Activated CD8-positive, alpha-beta memory T cell treated with anti-CD3 and anti-CD28 coated beads for 24 hours (primary cell): ENCODE measurements at places on chromosomes 13 and 19.

- DNase-seq, result no peak
These were observed 24.7 kb downstream of the URI1 start for GRCh38 chr19:29966588-29967249.

DNA sequence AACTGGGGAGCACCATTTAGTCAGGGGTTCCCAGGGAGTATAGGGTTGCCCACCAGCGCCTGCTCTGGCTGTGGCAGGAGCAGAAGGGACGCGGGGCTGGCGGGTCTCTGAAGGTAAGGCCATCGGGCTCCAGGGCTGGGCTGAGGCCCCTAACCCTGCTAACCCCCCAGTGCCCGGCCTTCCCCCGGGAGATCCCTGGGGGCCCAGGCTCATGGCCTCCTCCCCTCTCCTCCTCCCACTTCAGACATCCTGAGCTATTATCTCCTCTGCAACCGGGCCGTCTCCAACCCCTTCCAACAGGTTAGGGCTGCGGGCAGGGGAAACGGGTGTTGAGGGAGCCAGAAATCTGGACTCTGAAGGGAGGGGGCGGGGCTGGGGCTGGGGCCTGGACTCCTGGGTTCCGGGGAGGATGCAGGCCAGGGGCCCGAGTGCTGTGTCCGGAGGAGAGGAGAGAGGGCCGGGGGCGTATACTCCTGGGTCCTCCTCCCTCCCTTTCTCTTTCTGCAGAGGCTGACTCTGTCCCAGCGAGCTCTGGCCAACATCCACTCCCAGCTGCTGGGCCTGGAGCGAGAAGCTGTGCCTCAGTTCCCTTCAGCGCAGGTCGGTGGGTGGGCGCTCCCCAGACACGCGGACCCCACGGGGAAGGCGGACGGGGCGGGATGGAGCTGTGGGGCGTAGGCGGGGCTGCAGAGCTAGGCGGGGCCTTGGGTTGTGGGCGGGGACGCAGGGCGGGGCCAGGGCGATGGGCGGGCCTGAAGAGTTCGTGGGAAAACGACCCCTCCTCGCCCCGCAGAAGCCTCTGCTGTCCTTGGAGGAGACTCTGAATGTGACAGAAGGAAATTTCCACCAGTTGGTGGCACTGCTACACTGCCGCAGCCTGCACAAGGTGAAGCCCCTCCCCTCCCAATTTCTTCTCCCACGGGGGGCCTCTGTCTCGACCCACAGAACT, 15.3 kb downstream of the TTYH1 start:
- peak; percentile 79 for DNase-seq

DNA sequence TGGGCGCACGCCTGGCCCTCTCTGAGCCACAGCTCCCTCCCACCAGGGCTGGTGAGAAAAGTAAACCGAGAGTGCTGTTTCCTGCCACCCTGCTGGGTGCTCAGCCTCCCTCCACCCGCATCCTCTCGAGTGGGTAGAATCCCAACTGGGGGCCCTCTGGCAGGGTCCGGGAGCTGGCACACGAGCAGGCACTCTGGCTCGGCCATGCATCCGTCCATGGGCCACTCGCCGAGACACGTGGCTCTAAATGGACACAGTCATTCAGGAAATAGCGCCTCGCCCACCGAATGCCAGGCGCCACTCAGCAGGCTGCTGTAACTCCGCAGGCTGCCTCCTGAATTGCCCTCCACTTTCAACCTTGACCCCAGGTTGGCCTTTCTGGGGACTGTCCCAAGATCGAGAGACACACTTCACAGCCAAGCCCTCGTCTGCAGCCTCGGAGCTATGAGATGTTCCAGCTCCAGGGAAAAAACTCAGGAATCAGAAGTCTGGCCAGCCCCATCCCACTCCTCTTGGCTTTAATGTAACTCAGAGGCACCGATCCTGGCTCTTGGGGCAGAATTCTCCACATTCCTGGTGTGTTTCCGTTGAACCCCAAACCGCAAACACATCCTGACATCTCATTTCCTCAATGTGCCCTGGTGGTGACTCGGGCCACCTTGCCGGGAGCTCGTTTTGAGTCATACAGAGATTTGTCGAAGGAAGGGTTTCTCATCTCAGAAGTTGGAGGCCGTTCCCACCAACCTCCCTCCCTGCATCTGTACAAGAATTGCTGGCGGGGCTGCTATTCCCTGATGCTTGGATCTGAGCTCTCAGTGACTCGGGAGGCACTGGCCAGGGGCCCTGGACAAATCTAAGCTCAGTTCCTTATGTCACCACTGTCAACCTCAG, 14.1 kb downstream of the KLF2 start:
- peak; percentile 81 for DNase-seq

DNA sequence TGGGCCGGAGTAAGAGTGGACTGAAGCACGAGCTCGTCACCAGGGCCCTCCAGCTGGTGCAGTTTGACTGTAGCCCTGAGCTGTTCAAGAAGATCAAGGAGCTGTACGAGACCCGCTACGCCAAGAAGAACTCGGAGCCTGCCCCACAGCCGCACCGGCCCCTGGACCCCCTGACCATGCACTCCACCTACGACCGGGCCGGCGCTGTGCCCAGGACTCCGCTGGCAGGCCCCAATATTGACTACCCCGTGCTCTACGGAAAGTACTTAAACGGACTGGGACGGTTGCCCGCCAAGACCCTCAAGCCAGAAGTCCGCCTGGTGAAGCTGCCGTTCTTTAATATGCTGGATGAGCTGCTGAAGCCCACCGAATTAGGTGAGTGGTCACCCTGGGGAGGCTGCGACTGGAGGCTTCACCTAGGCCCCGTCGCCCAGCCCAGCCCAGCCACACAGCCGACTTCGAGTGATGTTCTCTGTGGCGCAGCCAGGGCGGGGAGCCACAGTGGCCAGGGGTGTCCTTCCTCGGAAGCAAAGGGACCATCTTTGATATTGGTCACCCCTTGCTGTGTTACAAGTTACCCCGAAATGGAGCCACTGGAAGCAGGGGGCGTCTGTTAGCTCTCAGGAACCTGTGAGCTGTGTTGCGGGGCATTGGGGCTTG, 5.6 kb downstream of the PIAS4 start:
- DNase-seq, result no peak

DNA sequence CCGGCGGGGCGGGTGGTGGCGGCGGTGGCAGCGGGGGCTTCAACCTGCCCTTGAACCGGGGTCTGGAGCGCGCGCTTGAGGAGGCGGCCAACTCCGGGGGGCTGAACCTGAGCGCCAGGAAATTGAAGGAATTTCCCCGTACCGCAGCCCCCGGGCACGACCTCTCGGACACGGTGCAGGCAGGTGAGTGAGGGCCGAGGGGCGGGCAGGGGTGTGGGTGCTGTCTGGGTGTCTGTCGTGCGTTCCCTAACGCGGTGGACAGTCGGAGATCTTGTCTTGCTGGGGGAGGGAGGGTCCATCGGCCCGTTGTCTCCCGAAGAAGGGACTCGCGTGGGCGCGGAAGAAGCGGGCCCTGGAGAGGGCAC, 533 bp downstream of the LRCH1 start:
- no peak for DNase-seq

DNA sequence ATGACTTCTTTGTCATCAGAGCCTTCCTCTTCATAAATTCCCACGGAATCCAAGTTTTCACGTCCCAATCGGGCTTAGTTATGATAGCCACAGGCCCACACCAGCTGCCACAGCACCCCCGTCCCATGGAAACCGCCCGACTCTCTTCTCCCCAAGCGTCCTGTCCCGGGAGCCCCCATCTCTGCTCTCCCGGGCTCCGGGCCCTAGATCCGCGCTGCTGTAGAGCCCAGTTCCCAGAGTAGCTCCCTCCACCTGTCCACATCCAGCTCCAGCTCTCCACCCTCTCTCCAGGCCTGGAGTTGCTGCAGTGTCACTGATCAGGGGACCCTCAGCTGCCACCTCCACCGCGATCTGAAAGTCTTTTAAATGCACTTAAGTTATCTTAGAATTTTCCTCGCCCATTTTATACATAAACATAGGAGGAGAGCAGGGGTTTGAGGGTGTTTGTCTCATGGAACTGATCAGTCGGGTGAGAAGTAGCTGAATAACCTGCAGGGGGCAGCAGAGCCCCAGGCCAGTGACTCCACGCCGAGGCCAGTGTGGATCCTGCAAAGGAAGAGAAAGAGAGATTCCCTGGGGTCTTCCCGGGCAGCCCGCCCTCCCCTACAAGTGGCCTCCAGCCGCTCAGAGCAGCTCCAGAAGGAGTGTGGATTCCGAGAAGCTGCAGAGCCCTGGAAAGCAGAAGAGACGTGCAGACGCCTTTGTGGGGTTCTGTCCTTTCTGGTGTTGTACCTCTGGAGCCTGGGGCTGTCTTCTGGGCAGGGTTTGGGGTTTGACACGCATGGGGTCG, 1.1 kb upstream of the ZNF763 start:
- DNase-seq, result peak; percentile 87

DNA sequence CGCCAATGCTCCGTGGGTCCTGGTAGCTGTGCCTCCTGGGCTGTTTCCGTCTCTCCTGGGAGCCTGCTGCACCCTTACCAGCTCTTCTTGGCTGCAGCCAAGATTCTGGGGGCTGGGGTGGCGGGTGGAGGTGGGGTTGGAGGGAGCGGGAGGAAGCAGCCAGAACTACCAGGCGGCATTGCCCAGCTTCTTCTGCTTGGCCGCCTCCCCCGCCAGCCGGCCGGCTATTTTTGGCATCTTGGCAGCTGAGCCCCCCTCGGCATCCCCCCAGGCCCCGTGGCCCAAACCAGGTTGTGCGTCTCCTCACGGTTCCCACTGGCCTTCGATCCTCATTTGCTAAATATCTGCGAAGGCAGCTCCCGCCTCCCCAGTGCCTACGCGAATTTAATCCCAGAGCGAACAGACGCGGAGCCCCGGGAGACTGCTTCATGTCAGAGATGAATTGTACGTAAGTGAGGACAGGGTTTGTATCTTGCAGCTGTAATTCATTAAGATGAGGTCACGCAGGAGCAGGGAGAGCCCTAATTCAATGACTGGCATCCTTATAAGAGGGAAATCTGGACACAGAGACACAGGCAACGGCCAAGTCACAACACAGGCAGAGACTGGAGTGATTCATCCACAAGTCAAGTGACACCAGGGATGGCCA, 12.8 kb upstream of the PEAK3 start:
- DNase-seq, result no peak

DNA sequence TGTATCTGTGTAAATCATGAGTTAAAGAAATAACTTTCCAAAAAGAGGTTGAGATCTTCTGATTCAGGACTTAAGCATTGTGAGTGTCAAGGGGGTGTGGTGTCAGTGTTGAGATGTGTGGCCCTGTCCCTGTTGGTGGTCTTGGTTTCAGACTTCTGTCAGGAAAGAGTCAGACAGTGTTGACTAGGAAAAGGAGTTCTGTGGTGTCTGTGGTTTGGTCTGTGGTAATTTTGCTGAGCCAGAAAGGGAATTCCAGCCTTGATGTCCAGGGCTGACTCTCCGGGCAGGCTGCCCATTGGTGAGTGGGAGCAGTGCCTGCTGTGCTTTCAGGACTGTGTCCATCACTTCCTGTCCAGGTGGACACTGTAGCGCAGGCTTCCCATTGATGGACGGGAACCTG, 39.8 kb upstream of the IGFL4 start:
- no peak for DNase-seq

DNA sequence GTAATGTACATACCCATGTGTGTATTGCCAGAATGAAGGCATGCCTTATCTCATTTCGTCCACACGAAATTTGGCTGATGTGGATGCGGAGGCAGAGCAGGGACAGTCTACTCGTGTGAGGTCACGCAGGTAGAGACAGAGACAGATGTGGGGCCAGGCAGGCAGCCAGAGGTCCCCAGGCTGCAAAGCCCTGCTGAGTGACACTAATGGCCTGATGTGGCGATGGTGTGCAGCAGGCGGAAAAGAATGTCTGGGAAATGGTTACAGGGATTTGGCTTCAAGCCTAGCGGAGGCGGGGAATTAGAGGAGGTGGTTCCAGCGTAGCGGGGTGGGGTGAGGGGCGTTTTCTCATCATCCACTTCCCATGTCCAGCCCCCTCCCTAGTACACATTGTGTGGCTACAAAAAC, 4.2 kb upstream of the IZUMO2 start:
- no peak for DNase-seq

- peak; percentile 57 for DNase-seq
These were observed 63.5 kb upstream of the GPR183 start for GRCh38 chr13:99370481-99371275.

GRCh38 chr13:98930151-98930591, 47.7 kb downstream of the DOCK9 start:
- DNase-seq, result no peak

DNA sequence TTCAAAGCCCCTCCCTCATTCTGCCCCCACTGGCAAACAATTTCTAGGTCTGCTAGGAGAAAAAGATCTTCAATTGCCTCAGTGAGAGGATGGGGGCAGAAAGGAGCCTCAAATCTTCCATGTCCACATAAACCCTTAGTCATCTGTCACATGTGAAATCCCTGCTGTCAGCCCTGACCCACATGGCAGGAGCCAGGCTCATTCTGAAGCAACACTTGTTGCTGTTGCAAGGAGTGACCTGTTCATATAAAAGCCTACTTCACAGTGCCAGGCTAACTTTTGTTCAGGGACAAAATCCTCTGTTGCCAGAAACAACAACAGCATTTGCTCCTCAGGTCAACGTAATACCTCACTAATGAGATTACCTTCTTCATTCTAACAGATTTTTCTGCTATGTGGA, 70.5 kb downstream of the IRS2 start:
- DNase-seq, result no peak
